ENCODE measurements at places on chromosomes 5 and 9.

GRCh38 chr9:97807681-97808080 is 45.3 kb upstream of the FOXE1 start:
- no peaks in the 10 kb centered on the region for H3K36me3 ChIP-seq
- peaks cover 9% of the 10 kb centered on the region for H3K27me3 ChIP-seq
- no peak for DNase-seq
- no peak overlapping the region for H3K27ac ChIP-seq
- no peak overlapping the region for H3K4me3 ChIP-seq

DNA sequence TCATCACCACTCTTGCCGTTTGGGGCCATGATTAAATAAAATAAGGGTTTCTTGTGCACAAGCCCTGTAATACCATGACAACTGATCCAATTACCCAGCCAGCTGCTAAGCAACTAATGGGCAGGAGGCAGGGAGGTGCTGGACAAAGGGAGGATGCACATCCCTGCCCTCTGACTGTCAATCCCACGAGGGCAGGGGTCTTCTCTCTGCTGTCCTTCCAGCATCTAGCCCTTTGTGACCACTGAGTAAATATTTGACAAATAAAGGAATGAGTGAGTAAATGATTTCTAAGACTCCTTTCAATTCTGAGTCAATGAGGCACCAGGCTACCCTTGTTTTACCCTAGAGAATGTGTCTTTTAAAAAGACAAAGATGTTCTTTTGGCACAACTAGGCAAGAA is 247.1 kb downstream of the SYK start:
- H3K27ac ChIP-seq, result no peak overlapping the region
- no peak for DNase-seq
- no peaks in the 10 kb centered on the region for H3K36me3 ChIP-seq
- no peaks in the 10 kb centered on the region for H3K4me1 ChIP-seq
- H3K27me3 ChIP-seq, result no peaks in the 10 kb centered on the region

DNA sequence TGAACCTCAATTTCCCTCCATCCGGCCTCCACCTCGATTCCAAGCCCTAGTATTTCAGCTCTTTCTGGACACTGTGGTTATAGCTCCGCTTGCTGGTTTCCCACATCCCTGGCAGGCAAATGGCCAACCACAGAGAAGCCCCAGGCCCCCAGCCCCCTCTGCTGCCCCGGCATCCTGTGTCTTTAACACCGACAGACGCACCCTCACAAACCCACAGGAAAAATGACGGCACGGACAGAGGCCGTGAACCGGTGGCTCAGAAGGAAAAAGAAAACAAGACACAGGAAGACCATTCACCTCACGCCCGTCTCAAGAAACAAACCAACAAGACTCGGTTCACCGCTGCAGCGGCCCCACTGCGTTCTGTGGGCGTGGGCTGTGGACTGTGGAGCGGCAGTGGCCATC is 1.5 kb upstream of the CLIC3 start:
- no peak overlapping the region for H3K4me3 ChIP-seq
- DNase-seq, result no peak
- peaks cover 44% of the 10 kb centered on the region for H3K27me3 ChIP-seq
- no peak overlapping the region for H3K27ac ChIP-seq

DNA sequence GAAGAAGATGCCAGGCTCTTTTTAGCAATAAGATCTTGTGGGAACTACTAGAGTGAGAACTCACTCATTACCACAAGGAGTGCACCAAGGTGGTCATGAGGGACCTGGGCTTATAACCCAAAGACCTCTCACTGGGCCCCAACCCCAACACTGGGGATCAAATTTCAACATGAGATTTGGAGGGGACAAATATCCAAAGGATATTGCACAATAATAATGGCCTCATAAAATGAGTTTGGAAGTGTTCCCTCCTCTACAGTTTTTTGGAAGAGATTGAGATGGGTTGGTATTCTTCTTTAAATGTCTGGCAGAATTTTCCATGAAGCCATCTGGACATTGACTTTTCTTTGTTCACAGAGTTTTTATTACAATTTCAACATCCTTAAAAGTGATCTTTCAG is 38.0 kb upstream of the FAM120A start:
- H3K27me3 ChIP-seq, result no peaks in the 10 kb centered on the region
- H3K36me3 ChIP-seq, result no peaks in the 10 kb centered on the region
- H3K27ac ChIP-seq, result no peak overlapping the region

DNA sequence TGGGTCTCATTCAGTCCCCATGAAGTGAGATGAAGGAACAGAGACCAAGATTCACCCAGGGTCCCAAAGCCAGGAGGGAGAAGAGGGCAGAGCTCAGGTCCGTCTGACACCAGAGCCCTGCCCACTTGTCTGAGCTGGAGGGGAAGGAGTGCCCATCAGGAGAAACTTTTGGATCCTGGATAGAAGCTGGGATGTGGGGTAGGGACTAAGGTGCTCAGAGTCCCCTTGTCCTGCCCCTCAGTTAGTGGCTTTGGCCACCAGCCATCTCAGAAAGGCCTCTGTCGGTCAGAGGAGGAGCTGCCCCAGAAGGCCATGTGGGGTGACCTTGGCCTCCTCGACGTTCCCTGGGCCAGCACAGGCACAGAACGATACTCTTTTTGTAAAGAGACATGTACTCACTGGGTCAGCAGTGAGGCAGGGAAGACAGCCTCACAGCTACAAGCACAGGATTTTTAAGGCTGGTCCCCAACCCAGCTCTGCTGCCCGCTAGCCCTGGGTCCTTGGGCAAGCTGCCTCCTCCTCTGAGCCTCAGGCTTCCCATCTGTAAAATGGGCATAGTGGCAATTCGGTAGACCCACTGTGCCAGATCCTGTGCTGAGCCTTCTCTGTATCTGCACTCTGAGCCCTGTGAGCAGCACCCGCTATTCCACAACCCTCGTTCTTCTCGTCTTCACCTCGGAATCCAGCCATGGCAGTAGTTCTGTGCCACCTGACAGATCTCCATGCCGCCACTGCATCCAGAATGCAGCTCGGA is 49.4 kb downstream of the C9orf50 start:
- peaks cover 21% of the 10 kb centered on the region for H3K4me1 ChIP-seq
- no peaks in the 10 kb centered on the region for H3K36me3 ChIP-seq

GRCh38 chr5:76274571-76274970 is 128.5 kb upstream of the IQGAP2 start:
- no peaks in the 10 kb centered on the region for H3K36me3 ChIP-seq
- no peaks in the 10 kb centered on the region for H3K27me3 ChIP-seq
- H3K4me1 ChIP-seq, result no peaks in the 10 kb centered on the region
- H3K4me3 ChIP-seq, result no peak overlapping the region

Measured in large intestine (tissue), 12 donors.